ENCODE measurements at places on chromosomes 11 and 22.

GRCh38 chr11:819129-819931, 616 bp downstream of the PNPLA2 start:
- peak; percentile 90 for DNase-seq

DNA sequence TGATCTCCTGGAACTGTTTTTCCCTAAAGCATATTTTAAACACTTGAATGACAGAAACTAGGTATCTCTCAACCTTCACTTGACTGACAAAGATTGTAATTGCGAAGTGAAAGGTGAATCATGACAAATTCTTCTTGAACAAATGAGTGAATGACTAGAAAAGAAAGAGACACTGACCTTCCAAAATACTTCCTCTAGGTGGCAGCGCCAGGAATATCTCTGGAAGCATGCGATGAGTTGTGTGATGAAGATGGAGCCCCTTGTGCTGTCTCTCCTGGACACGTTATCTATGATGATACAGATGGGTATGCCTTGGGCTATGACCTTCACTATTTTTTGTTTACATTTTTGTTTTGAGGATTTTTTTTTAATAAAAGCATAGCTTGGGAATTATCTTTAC, 7.0 kb upstream of the CASP12 start:
- DNase-seq = no peak

GRCh38 chr22:17429516-17429915, 60.3 kb downstream of the CECR2 start:
- DNase-seq = no peak

GRCh38 chr11:532986-533585, 2.3 kb downstream of the HRAS start:
- no peak for DNase-seq

- no peak for DNase-seq
These were observed 33.1 kb downstream of the EIF3F start for GRCh38 chr11:8020244-8020597.

- no peak for DNase-seq
These were observed 84.0 kb upstream of the RCN1 start for GRCh38 chr11:32006799-32007388.

DNA sequence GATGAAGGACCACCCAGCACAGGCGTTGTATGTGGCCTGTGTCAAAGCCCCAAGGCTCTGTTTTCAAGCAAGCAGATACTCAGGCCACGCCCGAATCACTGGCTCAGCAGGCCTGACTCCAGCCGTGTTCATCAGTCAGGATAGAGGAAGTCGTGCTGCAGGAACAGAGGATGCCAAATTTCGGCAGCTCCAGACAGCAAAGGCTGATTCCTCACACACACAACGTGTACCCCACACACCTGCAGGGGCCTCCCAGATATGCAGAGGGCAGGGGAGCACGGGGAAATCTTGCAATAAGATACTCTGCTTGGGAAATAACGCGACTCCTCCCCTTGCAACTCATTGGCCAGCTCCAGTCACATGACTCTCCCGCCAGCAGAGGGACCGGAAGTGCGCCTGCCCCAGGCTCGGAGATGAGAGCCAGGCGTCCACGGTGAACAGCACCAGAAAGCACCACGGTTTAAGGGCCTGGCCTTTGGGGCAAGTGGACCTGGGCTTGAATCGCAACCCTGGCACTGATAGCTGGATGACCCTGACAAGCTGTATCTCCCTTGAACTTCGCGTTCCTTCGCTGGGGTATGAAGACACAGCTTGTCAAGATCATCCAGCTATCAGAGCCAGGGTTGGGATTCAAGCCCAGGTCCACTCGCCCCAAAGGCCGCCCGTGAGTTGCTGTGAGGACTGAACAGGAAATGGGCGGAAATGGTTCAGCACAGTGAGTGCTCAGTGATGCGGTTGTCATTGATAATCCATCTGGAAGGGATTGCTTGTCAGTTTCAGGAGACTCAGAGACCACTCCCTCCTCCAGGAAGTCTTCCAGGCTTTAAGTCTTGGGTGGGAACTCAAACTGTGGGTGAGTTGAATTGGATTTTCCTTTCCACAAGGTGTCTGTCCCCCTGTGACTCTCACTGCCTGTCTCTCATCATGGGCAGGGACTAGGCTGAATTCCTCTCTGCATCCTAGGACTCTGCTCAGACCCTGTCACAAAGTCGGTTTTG, 88.5 kb downstream of the MYEOV start:
- DNase-seq = no peak

- no peak for DNase-seq
These were observed 49.3 kb upstream of the CLPB start for GRCh38 chr11:72483412-72484186.

- no peak for DNase-seq
These were observed 141.0 kb downstream of the ARHGAP42 start for GRCh38 chr11:100827934-100828661.

DNA sequence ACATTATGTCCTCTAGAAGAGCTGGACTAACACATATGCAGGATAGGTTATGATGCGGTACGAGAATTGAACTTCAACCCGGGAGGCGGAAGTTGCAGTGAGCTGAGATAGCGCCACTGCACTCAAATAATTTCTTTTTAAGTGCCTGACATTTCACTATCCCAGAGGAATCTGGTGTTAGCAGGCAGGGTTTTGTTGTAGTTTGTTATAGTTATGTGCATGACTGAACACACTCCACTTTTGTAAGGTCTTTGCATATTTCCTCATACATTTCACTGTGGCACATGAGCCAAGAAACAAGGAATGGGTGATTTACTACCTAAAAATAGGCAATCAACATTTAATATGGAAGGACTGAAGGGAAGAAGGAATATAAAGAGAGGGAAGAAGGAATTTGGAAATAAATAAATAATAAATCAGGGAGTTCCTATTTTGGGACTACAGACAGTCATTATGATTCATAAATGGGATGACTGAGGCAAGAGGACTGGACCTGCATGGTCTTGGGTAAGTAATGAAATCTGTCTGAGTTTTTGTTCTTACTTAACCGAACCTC, 8.7 kb upstream of the HIPK3 start:
- no peak for DNase-seq

GRCh38 chr11:130471731-130472433, 23.4 kb downstream of the ADAMTS15 start:
- no peak for DNase-seq

DNA sequence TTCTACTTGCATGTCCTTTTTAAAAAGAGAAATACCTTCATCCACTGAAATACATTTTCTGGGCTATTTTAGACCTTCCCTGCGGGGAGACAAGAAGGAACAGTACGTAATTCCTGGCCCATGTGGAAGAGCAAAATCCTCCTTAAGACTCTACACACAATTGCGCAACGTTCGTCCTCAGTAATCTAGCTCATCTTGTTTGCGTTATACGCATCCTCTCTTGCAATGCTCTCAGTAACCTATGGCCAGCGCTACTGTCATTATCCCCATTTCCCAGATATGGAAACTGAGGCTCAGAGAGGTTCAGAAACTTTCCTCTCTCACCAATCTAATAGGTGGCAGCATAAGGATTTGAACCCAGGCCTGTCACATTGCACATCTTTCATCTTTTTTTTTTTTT, 54.6 kb downstream of the RPUSD4 start:
- DNase-seq = no peak

DNA sequence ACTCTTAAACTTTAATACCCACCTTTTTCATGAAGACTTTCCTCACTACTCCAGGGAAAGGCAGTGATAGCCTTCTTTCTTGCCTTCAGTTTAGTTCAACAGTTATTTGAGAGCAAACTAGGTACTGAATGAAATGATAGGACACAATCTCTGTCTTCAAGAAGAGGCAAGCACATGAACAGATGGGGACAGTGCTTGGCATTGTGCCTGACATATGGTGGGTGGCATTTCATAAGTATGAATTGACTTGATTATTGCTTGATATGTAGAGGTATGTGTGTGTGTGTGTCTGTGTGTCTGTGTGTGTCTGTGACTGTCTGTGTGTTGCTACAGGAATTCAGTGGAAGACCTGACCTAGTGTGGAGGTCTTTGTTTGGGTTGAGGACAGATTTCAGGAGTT, 504.1 kb downstream of the NELL1 start:
- DNase-seq = no peak

- DNase-seq = no peak
These were observed 541.9 kb upstream of the CCDC90B start for GRCh38 chr11:83827940-83828554.

GRCh38 chr22:42976217-42976933, 38.6 kb downstream of the PACSIN2 start:
- no peak for DNase-seq

DNA sequence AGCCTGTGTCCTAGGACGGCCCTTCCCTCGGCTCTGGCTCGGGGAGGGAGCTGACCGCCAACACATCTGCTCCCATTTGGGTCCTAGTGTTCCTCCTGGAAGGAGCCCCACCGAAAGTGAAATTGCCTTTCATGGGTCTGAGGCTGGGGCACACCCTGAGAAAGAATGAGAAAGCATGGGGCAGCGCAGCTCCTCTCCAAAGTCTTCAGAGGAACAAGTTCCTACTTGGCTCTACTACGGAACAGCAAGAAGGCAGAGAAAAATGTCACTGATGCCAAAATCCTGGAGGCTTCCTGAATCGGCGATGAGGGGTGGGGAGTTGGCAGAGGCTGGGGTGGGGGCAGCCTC, 41.5 kb upstream of the MYEOV start:
- no peak for DNase-seq

DNA sequence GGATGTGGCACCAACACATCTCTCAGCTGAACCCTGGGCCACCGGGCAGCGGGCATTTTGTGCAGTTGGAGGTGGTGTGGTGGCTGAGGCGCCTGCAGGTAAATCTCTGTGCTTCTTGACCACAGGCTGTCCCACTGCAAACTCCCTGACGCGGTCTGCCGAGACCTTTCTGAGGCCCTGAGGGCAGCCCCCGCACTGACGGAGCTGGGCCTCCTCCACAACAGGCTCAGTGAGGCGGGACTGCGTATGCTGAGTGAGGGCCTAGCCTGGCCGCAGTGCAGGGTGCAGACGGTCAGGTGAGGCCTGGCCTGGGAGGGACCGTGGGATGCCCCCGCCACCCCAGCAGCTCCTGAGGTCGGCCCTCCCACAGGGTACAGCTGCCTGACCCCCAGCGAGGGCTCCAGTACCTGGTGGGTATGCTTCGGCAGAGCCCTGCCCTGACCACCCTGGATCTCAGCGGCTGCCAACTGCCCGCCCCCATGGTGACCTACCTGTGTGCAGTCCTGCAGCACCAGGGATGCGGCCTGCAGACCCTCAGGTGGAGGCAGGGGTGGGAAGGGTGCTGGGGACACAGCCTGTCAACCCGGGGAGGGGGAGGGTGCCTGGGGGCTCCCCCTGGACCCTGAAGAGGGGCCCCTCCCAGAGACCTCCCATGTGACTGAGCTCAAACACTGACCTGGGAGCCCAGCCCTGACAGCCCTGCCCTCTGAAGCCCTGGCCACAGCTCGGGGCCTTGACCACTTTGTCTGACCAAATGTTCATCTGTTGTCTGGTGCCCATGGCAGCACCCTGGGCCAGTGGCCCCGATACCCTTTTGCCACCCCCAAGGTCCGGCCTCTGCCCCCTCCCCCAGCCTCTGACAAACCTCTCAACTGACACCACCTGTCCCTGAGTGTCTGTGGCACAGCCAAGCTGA, 4.6 kb upstream of the PGGHG start:
- DNase-seq = no peak

DNA sequence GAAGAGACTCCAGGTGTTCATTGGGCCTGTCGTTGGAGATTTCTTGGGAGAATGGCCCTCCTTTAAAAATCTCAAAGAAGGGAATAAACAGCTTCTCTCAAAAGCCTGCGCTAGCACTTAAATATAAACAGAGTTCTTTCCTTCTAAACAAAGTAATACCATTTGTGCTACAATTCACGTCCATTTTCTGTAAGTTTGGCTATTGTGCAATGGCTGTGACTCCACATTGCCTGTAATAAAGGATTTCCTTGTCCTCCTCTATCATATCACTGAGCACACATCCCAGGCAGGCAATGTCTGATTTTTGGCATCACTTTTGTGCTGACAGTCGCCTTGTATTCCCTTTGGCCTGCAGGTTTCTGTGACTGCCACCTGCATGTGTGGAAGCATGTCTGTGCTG, 4.9 kb upstream of the ADAMTS8 start:
- DNase-seq = no peak

DNA sequence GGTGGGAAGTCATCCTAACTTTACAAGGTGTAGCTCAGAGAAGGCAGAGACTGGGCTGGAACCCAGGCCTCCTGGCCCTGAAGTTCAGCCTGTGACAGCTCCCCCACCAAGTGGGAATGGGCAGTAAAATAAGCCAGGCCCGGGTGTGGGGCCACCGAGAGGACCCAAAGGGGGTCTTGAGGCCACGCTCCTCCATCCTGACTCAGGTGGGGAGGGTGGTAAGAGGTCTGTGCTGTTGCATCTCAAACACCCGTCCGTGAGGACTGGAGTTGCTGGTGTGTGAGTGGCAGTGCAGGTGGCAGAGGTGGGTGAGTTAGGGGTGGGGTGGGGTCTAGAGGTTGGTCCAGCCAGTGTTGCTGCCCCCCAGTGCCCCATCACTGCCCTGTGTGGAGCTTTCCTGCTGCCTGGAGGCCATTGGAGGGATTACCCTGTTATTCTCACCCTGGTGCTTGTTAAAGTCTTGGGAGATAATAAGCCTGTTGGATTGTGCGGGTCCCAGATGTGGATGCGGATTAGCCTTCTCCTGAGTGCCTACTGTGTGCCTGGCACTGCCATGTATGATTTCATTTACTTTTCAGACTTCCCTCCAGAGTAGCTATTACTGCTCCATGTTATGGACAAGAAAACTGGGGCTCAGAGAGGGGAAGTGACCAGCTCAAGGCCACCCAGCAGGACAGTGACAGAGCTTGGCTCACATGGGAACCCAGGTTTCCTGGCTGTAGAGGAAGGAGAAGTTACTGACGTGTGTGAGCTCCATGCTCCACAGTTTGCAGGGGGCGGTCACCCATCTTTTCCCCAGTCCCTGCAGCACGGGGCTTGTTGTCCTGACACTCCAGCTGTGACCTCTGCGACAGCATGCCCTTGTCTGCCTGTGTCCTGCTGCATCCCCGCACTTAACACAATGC, 12.9 kb downstream of the SERPINH1 start:
- DNase-seq = no peak

DNA sequence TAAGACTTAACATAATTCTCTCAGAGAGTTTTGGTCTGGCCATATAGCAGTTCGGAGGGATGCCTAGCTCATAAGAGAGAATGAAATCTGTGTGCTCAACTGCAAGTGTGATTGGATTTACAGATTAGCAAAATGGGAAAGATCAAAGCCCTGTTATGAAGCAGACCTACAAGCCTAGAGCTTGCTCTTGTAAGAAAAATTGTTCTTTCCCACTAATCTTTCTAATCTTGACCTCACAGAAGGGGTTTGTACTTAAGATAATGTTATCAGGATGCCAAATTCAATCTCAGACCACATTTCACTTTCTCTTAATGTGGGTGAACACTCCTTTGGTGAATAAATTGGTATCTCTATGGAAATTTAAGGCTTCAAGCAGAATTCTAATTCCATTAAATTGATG, 267.2 kb downstream of the RAB38 start:
- DNase-seq = no peak

Data from stimulated activated CD4-positive, alpha-beta T cell treated with anti-CD3 and anti-CD28 coated beads, TNF-alpha, amount 100 ng/mL, for 1 hour (primary cell).